Right renal cortex interstitium (tissue), 3 donors: ENCODE measurements at places on chromosomes 5 and 9. TPM values are rescaled to one million over a fixed set of nuclear protein-coding genes. Genes with fewer than 3 reads are reported as not detected.

Gene SHC3
- 2.5 TPM for polyA plus RNA-seq

Gene FOXI1
- 8.1 TPM for polyA plus RNA-seq

GRCh38 chr5:10607023-10607665 lies 43.3 kb downstream of the ANKRD33B start:
- DNase-seq, result no peak

- no peak for DNase-seq
These were observed 23.1 kb downstream of the SHLD3 start for GRCh38 chr5:65647941-65648340.

GRCh38 chr9:124771021-124771866 lies at the start of gene NR6A1:
Gene NR6A1, minus strand, starts transcription at chr9:124771311.
- peak; percentile 99 for DNase-seq

Gene PCDHA9
- polyA plus RNA-seq, result 0.03 TPM

Gene S100Z
- 0.21 TPM for polyA plus RNA-seq

- DNase-seq, result no peak
These were observed 154.2 kb downstream of the FOCAD start for GRCh38 chr9:20838218-20838617.

- DNase-seq, result no peak
These were observed 483 bp downstream of the FBXL7 start for GRCh38 chr5:15500325-15501001.

- no peak for DNase-seq
These were observed 114.5 kb upstream of the LMX1B start for GRCh38 chr9:126499005-126499910.

- no peak for DNase-seq
These were observed 152.2 kb downstream of the BNC2 start for GRCh38 chr9:16718296-16718695.

Gene INSL4
- polyA plus RNA-seq, result not detected

GRCh38 chr5:73950441-73950873 lies 324.5 kb downstream of the ARHGEF28 start:
- DNase-seq, result no peak

GRCh38 chr5:132475987-132476875 lies 14.3 kb downstream of the IRF1 start:
- no peak for DNase-seq

- DNase-seq, result no peak
These were observed 44.1 kb downstream of the UGCG start for GRCh38 chr9:111940697-111941096.

Gene MCC
- 27.5 TPM for polyA plus RNA-seq

DNA sequence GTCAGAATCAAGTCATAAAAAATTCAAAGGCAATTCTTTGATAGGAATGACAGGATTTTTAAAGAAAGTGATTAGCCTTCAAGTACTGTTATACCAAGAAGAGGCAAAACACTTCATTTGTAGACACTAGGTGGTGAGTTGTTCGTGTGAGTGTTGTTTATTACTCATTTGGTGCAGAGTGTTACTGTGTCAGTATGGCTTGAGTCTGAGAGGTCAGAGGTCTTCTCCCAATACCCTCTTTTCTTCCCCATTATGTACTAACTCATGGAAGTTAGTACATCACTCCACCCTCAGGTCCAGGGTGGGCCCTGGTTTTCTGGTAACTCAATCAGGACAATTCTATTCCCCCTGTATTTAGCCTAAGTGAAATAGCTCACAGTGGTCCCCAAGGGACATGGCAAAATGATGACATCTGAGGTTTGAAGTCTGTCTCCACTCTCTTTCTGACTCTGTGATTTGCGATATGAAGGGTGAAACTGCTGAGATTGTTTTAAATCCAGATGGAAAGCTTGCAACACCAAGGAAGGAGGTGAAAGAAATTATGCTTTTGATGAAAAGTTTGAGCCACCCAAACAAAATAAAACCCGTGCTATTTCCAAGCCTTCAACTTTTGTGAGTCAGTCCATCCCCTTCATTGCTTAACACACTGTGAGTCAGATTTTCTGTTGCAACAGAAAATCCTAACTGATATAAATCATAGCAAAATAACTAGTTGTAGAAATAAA lies 56.8 kb downstream of the NUDT12 start:
- no peak for DNase-seq

Gene TRIM14
- 4.9 TPM for polyA plus RNA-seq

Gene SPATA9
- 1.8 TPM for polyA plus RNA-seq

DNA sequence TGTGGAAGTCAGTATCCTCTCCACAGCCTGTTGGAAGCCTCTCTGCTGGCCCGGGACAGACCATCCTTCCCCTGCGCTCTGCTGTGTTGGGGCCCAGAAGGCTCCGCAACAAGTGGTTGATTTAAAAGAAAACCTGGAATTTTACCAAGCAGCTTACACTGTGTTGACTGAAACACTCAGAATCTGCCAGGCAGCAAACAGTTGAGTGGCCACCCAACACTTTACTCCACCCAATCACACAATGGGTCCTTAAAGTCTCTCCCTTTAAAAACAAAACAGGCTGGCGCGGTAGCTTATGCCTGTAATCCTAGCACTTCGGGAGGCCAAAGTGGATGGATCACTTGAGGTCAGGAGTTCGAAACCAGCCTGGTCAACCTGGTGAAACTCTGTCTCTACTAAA lies 28.0 kb upstream of the DMRT3 start:
- no peak for DNase-seq

DNA sequence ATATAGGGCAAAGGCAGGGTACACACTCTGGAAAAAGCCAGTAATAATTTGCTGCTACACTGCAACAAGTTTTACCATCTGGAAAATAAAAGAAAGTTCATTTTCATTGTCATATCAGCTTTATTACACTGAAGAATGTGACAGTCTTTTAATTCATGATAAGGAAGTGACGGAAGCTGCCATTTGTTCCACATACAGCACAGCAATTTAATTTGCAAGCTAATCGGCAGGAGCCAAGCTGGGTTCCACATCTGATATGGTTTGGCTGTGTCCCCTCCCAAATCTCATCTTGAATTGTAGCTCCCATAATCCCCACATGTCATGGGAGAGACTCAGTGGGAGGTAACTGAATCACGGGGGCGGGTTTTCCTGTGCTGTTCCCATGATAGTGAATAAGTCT lies 16.5 kb downstream of the PRELID2 start:
- no peak for DNase-seq

DNA sequence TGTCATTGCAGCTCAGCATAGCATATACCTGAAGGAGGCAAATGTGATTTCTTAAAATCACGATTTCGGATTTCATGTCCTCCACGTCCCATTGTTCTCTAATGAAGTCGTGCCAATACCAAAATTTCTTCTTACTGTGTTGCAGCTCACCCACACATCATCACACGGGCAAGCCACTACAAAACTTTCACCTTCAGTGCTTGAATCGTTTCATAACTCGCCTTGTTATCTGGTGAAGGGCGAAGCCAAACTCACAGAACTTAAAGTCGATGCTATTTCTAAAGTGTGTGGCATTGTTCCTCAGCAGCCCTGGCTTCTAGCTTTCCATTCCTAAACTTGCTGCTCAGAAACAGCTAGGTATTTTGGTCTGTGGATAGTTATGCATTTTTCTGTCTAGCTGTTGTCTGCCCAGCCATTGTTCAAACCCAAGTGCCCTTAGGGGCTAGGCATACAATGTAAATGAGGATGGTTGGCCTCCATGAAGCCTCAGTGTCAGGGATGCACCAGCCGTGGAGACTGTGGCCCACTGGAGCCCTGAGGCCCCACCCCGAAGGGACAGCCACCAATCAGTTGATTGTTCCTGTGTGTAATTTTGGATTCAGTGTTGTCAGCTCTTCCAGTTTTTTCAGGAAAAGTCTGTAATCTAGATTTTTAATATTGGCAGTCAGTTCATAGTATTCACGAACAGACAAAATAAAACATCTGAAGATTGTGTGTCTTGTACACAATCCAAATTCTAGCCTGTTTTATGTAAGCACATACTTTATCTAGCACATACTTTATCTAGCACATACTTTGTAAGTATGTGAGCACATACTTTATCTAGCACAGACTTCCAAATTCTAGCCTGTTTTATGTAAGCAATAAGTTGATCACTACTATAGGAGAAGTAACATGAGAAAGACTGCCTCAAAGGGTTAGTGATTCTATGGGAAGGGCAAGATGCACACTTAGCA lies 112.8 kb downstream of the DAPK1 start:
- DNase-seq, result no peak

DNA sequence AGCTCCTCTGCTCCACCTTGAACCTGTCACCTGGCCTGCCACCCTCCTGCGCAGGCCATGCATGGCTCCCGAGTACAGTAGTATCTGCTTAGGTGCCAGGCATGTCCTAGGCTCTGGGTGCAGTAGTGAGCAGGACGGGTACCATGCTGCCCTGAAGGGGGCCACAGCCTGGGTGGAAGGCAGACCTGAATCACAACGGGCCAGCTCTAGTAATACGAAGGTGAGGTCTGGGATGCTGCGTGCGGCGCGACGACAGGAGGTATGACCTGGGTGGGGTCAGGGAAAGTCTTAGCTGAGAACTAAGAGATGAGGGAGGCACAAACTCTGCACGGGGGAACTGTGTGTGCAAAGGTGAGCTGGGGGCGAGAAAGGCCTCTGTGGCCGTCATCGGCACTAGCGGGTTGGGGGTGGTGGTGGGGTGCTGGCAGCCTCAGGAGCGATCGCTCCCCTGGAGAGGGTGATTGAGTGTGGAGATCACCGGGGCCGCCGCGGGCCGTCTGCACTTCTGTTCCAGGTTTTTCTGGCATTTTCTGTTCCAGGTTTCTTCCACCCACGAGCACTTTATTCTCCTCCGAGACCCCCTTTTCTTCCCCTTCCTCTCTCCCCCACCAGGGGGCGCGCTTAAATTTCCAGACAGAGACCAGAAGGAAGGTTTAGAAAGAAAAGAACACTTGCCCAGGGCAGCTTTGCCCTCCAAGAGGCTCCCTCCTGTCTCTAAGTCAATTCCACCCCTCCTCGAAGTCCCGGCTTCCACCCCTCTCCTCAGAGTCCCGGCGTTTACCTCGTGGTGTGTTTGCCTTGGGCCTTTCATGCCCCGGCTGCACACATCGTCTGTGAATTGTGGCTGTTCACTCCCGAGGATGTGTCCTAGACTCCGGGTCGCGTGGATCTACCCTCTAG lies 15.1 kb downstream of the PDLIM4 start:
- no peak for DNase-seq

Gene NUTM2G
- polyA plus RNA-seq, result 0.24 TPM

DNA sequence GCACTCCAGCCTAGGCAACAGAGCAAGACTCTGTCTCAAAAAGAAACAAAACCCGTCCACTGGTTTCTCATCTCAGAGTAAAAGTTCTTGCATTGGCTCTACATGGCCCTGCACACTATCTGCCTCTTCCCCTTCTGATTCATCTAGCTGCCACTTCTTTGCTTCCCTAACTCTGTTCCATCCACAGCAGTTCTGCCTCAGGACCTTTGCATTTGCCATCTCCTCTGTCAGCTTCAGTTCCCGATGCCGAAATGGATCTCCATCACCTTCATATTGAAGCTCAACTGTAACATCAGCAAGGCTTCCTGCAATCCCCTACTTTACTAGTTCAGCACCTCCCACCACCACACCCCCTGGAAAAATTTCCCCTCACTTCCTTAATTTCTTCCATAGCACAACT lies 1.2 kb upstream of the PIGO start:
- no peak for DNase-seq

Gene SLC34A1
- 157 TPM for polyA plus RNA-seq

Gene PHF24
- 0.21 TPM for polyA plus RNA-seq

GRCh38 chr5:159916841-159917761 lies 819 bp downstream of the ADRA1B start:
- DNase-seq, result no peak

DNA sequence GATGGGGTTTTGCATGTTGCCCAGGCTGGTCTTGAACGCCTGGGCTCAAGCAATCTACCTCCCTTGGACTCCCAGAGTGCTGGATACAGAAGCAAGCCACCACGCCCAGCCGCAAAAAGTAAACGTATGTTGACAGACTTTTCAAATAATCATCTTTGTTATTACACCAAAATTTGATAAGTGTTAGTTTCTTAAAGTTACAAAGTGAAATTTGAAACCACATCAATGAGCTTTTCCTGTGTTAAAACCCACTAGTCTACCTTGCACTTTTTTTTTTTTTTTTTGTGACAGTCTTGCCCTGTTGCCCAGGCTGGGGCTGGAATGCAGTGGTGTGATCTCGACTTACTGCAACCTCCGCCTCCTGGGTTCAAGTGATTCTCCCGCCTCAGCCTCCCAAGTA lies 29.9 kb downstream of the SPACA9 start:
- DNase-seq, result no peak

Gene ITGA2
- polyA plus RNA-seq, result 27.8 TPM
